ENCODE measurements at places on chromosomes 7 and 10.

DNA sequence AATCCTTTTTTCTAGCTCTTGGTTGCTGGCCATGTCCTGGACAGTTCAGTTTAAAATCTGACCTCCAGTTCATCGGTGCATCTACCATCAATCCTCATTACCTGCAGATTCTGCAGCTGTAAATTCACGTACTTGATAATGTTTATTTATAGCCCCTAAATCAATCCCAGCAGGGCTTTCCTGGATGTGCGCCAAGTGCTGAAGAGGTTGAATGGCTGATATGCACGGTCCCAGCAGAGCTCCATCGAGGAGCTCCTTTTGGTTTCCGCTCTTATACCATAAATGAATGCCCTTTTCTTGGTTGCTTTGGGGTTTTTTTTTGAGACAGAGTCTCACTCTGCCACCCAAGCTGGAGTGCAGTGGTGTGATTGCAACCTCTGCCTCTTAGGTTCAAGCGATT, 91.2 kb upstream of the CCZ1B start:
- no peak for DNase-seq

DNA sequence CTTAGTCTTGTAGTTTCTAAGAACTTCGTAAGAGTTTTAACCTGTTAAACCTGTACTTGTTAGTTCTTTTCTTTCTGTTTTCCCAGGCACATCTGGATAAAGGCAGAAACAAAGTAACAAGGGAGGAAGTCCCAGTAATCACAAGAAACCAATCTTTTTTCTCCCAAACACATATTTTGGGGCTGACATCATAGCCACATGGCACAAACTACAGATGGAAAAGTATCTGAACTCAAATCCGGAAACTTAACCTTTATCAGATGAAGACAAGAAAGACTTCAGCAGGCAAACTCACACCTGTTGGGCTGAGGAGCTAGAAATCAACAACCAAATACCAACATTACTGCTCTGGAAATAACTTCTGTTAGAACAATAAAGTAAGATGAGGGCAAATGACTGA, 67.1 kb downstream of the CUBN start:
- no peak for DNase-seq

- DNase-seq: peak; percentile 32
These were observed 15.6 kb downstream of the ASB4 start for GRCh38 chr7:95501261-95501832.

- DNase-seq: no peak
These were observed 107.8 kb upstream of the PPP1R3A start for GRCh38 chr7:114026486-114027089.

GRCh38 chr7:50422858-50423257, 27.3 kb downstream of the FIGNL1 start:
- DNase-seq: no peak

GRCh38 chr10:117801691-117802090, 245.1 kb downstream of the RAB11FIP2 start:
- no peak for DNase-seq

DNA sequence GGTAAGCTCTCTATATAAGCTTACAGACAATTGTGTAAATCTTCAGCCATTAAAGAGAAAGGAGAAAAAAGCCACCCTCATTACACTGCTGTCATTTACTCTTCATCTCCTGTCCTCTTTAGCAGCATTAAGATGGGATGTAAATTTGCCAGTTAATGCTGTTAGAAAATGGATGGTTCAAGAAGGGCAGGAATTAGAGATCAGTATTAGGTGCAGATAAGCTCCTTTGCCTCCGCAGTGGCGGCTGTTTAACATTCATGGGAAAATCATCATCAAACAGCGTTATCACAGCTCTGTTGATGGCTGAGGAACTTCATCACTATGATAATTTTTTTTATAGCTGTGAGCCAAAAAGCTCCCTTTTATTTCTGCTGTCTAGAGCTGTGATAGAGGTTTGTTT, 61.8 kb upstream of the FAM204A start:
- DNase-seq: no peak

DNA sequence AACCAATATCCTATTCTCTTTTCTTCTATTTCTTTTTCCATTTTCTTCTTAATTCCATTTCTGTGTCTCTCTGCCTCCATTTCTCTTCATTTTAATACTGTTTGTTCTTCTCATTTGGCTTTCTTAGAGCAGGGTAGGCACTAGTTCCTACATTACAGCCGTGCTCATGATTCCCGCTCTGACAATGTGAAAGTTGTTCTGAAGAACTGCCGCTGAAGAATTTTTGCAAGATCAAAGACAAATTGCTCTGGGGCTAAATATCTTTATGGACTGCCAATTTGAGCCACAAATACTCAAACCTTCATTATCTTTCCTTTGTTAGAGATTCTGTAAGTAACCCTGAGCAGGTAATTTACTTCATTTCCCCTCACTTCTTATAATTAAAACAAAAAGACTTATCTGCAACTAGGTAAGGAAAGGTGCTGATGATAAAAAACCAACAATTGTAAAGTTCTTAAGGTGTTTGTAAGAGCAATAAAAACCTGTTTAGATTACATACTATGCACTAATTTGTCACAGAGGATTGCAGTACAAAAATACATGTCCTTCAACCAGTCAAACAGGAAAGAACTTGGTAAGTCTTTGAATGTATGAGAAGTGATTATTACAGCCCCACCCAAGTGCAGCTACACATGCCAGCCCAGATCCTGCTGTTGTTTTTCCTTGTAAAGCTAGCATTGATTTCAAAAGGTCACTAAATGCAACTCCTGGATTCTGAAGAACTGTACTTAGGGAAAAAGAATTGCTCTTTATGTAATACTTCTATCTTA, 127.5 kb downstream of the COL28A1 start:
- DNase-seq: no peak

DNA sequence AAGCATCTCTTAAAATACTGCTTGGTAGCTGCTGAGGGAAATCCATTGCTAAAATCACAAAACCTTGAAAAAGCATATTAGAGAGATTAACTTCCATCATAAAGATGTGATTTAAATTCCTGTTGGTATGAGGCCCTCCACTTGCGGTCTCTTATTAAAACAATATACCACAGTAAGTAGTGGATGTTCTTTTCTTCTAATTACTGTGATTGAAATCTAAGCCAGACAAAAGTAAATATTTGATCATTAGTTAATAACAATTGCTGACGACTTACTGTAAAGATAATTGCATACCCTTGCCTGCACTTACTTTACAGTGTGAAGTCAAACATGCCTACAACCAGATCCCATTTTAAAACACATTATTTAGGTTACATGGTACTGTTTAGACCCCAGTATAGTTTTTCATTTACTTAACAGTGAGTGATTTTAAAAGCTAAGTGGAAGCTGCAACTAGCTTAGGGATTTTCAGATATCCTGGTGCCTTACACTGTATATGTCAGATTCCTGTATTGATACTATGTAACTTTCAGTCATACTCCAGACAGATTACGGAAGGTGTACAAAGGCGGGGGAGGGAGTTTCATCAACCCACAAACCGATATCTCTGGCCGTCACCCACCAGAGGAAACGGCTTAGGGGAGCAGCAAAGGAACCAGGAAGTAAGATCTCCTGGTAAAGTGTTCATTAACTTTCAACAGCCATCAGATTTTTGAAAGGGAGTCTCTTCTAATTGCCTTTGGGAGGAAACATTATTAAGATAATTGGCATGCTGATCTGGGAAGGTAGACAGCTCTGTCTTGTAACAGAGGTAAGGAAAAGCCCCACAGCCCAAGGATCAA, 986 bp downstream of the NRP1 start:
- DNase-seq: no peak

- no peak for DNase-seq
These were observed 145.1 kb downstream of the NRP1 start for GRCh38 chr10:33189363-33189762.

GRCh38 chr10:50523357-50523756, 100.4 kb downstream of the SGMS1 start:
- DNase-seq: no peak

GRCh38 chr7:38413784-38414183, 140.3 kb upstream of the TARP start:
- DNase-seq: no peak

DNA sequence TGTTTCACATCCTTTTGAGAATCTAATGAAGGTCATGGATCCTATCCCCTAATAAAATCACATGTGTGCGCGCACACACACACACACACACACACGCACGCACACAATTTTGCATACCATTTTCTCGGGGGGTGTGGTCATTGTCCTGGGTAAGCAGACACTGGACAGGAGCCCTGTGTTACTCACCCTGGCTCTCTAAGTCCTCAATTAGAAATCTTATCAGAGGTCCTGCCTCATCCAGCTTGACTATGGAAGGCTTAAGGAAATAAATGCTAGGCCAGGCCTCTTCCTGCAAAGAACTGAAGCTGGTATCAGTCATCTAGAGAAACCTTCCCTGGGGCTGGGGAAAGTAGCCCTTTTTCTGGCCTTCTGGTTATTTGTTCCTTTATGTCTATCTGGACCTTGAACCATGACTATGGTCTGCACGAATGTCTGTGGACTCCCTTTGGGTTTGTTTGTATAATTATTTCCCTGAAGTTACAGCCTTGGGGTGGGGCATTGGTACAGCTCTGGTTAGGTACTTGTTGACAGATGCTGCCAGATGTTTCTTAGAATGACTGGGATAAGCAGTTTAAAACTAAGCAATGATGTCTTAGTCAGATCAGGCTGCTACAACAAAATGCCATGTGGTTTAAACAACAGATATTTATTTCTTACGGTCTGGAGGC, 208.5 kb downstream of the CCDC3 start:
- DNase-seq: no peak

- DNase-seq: no peak
These were observed 1.1 kb upstream of the SFXN4 start for GRCh38 chr10:119166564-119166963.

GRCh38 chr10:124126145-124126982, 33.0 kb upstream of the CHST15 start:
- DNase-seq: no peak

DNA sequence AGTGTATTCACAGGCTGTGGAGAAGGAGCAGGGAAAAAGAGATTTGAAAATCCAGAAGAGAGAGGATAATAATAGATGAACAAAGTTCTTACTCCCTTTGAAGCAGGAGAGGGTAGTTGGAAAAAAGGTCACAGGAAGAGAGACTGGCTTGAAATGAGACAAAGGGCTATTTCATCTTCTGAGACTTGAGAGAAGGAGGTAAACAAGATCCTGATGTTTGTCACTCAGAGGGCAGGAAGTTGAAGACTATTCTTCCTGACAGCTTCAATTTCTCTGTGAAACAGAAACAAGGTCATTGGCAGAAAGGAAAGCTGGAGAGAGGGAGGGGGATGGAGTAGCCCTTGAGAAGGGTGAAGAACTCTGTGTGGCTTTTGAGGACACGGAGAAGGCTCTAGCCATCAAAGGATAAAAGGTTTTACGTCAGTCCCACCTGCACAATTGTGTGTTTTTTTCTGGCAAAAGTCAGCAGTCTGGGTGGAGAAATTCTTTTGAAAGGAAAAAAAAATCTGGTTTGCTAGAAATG, 216.1 kb upstream of the STEAP4 start:
- DNase-seq: no peak

DNA sequence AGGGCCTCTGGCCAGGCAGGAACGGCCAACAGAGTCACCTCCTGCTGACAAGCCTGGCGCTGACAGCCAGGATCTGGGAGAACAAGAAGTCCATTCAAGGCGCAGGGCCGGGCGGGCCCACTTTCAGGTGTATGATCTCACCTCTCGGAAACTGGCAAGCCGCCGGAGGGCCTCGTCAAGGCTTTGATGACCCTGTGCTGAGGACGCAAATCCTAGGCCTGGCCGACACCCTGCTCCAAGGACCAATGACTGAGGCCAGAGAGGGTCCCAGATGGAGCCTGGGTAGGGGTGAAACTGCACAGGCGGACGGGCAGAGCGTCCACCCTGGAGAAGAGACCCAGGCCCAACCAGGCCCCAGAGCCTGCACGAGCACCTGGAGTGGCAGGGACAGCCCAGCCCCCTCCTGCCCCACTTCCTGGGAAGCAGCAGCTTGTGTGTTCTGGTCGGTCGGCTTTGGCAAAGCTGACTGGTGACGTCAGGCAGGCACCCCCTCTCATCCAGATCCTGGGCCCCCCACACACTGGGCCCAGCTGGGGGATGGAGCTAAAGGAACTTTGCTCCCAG, 30.6 kb downstream of the MYL10 start:
- no peak for DNase-seq

GRCh38 chr7:124497176-124497575, 268.4 kb downstream of the GPR37 start:
- no peak for DNase-seq

GRCh38 chr7:155351120-155351870, 53.6 kb downstream of the INSIG1 start:
- DNase-seq: no peak

- DNase-seq: no peak
These were observed 455.6 kb upstream of the ANKRD30A start for GRCh38 chr10:36669615-36670352.

DNA sequence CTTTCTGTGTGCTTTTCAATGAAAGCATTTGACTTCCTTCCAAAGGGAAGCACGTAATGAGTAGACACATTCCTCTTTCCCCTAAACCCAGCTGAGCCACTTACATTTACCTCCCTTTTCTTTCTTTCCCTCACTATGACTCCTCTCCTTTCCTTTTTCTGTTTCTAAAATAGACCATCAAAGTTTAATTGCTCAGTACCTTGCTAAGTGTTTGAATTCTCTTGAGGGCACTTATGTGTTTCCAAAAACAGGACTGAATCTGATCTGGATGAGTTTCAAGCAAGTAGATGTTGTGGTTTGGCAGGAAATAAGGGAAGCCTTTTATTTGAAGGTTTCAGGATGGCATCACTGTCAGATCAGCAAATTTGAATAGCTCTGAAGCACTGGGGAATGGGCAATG, 396.2 kb downstream of the REEP3 start:
- no peak for DNase-seq

DNA sequence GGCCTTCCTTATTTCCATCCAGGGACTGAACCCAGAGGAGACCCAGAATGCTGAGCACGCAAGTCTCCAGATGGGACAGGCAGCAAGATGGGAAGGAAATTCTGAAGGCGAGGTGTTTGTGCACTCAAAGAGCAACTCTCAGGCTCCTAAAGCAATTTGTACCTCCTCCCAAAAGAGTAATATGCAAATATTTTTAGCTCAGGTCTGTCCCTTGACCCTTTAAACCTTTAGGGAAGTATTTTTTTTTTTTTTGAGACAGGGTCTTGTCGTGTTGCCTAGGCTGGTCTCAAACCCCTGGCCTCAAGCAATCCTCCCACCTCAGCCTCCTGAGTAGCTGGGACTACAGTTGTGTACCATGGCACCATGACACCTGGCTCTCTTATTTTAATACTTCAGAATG, 8.4 kb downstream of the RP9 start:
- DNase-seq: no peak

DNA sequence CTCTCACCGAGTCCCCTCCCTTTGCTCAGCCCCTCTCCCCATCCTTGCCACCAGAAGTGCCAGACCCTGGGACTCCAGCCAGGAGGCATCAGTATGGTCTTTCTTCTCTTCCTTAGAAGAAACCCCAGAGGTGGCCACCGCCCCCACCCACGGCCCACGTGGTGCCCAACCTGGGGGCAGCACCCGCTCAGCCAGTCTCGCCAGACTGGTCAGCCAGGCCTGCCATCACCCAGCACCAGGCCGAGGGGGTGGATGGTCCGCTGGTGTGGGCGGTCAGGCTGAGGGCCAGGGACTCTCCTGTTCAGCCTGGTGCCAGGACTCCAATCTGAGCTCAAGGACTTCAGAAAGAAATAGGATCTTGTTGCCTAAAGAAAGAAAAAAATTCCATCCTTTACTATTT, 5.8 kb upstream of the CLDN4 start:
- DNase-seq: no peak

Data from CD4-positive, alpha-beta T cell (primary cell).